ENCODE measurements at places on chromosomes 7 and 10. TPM values are rescaled to one million over a fixed set of nuclear protein-coding genes. Genes with fewer than 3 reads are reported as not detected.

- no peak for DNase-seq
These were observed 12.8 kb downstream of the SFXN2 start for GRCh38 chr10:102727037-102727818.

GRCh38 chr7:150450491-150451001, at the start of gene GIMAP8:
GIMAP8 (plus strand) TSS chr7:150450630; CDS start chr7:150466699, 16,069 bp downstream.
- DNase-seq: no peak

- no peak for DNase-seq
These were observed 27.8 kb upstream of the TNRC18 start for GRCh38 chr7:5451391-5451790.

DNA sequence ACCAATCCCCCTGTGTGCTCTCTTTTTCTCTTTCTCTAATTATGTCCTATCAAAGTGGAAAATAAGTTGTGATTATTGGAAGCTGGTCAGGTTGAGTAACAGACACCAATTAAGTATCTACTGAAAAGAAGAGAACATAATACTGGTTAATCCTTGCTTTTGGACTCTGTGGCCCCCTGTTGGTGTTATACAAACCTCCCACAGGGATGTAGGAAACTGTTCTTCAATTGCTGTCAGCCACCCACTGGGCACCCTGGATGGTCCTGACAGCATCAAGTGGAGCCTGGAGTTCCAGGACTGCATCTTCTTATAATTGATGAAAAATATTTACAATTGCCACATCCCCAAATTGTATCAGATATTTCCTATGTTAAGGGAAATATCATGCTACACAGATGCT, 939.7 kb downstream of the KCNMA1 start:
- no peak for DNase-seq

DNA sequence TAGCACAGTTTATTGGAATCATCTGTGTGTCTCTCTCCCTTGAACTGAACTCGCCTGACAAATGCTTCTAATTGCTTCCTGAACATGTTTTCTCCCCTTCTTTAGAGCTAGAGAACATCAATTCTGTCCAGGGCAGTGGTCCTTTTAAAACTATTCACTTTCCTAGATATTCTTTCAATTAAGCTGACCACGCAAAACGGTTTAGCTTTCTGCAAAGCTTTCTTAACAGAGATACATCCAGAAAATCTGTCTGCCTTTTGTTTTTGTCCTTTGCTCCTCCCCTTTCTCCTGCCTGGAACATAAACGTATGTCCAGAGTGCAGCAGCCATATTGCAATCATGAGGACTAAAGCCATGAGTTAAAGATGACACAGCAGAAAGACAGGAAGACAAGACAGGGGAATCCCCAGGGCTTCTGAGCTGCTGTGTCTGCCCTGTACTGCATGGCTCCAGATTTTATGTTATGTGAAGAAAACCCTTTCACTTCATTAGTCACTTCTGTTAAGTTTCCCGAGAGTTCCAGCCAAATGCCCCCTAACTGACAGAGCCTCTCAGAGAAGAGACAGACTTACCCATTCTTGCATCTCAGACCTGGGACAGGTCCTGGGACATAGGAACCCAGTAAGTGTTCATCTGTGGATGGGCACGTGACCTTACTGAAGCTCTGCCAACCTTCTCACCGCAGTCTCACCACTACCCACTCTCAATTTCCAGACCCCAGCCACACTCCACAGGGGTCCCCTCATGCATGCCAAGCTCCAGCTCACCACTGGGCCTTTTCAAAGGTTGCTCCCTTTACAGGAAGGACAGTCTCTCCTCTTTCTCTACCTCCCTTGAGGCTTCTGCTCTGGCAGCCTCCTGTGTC, 35.0 kb upstream of the CPXM2 start:
- no peak for DNase-seq

DNA sequence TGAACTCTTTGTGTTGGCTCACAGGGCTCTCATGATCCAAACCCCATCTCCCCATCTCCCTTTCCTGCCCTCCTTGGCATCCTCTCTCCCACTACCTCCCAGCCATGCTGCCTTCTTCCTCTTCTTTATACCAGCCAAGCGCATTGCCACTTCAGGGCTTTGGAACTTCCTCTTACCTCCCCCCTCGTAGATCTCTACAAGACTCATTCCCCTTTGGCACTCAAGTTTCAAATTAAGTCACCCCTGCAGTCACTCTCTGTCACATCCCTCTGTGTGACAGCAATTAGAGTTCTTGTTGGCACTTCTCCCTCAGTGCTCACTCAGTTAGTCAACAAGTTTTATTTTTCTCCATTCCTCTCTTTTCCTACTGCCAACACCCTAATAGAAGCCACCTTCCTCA, 20.8 kb upstream of the NRP1 start:
- no peak for DNase-seq

- no peak for DNase-seq
These were observed 59.2 kb downstream of the INPP5A start for GRCh38 chr10:132596742-132597279.

DNA sequence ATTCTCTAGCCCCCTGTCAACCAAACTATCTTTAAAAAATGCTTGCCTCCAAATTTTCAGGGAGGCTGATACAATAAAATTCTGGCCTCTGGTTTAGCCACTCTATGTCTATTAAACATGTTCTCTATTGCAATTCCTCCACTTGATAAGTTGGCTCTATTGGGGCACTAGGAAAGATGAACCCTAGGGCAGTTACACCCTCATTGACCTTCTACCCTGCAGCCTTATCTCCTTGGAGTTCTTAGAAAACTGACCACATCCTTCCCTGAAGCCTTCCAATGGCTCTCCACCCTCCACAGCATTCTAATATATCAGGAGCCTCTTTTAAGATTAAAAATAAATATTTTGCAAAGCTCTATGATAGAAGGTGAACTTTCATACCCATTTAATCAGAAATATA, 30.6 kb downstream of the SVOPL start:
- no peak for DNase-seq

DNA sequence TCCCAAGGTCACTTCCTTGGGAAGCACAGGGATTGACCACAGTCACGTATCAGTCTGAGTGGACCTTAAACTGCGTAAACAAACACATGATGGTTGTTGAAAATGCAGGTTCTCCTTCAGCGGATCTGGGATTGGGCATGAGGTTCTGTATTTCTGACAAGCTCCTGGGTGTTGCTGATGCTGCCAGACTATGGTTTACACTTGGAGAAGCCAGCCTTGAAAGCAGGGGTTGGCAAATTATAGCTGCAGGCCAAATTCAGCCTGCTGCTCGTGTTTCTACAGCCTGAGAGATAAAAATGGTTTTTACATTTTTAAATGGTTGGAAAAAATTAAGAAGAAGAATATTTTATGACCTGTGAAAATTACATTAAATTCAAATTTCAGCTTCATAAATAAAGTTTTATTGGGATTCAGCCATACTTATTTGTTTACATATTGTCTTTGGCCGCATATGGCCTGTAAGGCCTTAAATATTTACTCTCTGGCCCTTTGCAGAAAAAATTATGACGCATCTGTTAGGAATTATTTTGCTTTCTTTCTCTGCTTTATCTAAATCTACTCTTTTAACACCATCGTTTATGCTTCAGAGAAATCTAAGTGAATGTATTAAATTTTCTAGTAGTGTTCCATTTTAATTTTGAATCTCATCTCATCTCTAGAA, 109.6 kb downstream of the SH2D4B start:
- no peak for DNase-seq

Gene ZNF438
- 9.0 TPM for polyA plus RNA-seq

Gene CALML3
- polyA plus RNA-seq: not detected

Gene STK32C
- polyA plus RNA-seq: 13.1 TPM

Gene ANXA8L1
- polyA plus RNA-seq: 0.43 TPM

Gene ZNF365
- polyA plus RNA-seq: 0.41 TPM
